Stromal cell of bone marrow (primary cell): ENCODE measurements at places on chromosomes 12 and 14.

DNA sequence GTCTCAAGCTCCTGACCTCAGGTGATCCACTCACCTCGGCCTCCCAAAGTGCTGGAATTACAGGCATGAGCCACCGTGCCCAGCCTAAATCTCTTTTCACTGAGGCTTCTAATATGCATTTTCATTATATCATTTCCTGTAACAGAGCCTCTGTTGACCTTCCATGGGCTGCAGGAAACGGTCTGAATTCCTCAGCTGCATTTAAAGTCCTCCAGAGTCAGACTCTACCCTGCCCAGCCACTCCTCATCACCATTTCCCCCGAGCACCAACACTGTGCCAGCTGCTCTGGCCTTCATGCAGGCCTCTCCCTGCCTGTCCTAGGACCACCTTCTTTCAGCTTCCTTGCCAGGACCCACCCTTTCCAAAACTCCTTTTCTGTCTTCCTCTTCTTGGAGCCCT lies 9.8 kb upstream of the NFKBIA start:
- no peak for DNase-seq

DNA sequence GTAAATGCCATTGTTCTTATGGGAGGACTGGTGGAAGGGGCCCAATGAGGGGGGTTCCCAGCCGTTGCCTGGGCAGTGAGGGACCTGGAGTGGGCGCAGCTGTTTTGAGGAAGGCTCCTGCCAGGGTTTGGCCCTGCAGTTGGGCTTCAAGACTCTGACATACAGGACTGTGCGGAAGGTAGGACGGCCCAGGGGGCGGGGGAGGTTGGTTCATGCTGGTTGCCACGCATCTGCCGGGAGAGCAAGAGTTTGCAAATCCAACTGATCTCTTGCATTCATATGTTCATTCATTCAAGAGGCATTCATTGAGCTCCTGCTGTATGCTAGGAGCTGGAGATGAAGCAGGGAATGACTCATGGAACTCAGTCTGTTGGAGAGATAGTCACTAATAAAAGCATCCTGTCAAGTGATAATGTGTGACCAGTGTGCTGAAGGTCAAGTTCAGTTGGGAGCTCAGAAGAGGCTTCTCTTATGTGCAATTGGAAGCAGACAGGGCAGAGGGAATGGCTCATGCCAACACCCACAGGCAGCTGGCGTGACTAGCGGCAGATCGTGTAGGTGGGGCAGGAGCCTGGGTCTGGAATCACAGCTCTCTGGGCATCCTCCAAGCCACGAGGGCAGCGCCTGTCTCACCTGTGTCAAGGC lies 7.8 kb downstream of the SH2B3 start:
- no peak for DNase-seq

DNA sequence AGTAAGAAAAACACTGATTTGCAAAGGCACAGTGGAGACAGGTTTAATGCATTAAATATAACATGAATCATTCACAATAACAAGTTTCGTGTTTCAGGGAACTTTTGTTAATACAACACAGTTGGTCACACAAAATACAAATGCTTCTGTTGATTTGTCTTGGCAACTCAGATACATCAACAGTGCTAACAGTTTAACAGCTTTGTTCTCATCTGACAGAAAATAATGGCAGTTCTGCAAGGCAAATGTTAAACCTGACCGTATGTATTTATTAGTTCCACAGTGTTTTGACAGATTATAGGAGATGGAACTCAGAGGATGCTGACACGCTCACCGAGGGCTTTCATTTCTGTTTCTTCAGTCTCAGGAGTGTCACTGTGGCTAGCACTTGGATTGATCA lies 350.7 kb downstream of the PRKD1 start:
- DNase-seq = no peak

GRCh38 chr14:63205044-63205575 lies 867 bp downstream of the RHOJ start:
- no peak for DNase-seq
